Colonic mucosa (tissue), 4 donors: ENCODE measurements at places on chromosomes 4 and X. TPM values are rescaled to one million over a fixed set of nuclear protein-coding genes. Genes with fewer than 3 reads are reported as not detected.
A peak's percentile ranks its signal among the peaks of the same experiment; 100 is the strongest.

The APELA gene
- not detected for total RNA-seq

DNA sequence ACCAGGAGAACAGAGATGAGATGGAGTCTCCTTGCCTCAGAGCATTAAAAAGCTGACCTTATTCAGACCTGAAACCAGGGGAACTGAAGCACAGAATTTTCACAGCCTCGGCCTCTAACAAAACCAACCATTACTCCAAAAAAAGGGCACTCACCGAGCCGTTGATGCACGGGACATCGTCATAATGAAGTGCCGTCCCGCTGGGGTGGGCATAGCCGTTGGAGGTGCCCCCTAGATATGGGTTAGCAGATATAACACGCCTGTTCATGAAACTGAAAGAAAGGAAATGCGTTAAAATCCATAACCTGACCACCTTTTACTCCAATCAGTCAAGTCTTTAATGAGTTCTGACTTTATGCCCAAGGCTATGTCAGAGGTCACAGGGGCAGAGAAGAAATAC is 153.6 kb downstream of the AFAP1 start:
- no peak for DNase-seq

The DCLK2 gene
- total RNA-seq, result 3.1 TPM

DNA sequence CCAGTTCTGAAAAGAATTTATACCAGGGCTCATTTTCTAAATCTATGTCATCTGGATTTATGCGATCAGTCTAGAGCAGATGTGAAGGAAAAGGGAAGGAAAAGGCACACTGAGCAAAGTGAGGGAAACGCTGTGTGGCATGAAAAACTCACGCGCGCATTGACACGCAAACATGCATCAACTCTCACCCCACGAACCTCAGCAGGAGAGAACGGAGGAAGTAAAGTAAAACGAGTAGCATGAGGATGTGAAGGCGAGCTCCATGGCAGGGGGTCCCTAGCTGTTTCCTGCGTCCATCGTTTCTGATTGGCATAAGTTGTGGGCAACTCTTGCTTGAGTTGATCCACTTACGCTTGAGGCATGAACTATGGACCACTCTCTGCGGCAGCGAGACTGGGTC is 102.8 kb upstream of the PDLIM3 start:
- DNase-seq, result no peak

The PLP2 gene
- total RNA-seq, result 157 TPM

DNA sequence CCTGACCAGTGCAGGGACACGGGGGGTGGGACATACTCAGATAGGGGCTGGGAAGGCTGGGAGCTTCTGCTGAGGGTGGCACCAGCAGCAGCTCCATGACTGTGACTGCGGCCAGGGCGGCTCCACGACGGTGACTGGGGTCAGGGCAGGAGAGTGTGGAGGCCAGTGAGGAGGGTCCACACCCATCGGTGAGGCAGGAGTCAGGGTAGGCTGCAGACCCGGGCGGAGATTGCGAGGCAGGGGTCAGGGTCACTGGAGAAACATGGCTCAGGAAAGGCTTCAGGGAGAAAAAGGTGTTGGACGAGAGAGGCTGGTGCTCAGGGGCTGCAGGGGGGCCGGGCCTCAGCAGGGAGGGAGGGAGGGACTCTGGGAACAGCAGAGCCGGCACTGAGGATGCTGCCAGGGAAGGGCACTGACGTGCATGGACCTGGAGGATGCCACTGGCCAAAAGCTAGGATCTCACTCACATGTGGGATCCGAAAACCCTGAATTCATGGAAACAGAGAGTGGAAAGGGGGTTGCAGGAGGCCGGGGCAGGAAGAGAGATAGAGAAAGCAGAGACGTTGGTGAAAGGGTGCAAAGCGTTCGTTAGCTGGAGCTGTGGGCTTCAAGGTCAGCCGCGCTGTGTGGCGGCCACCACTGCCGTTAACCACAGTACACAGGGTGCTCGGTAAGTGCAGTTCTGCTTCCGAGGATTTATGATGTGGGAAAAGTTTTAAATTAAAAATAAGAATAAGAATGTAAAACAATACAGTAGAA is 22.0 kb downstream of the ATP5ME start:
- DNase-seq, result no peak

- peak; percentile 77 for DNase-seq
Measured at GRCh38 chrX:53440621-53441517, 6.7 kb upstream of the HSD17B10 start.

DNA sequence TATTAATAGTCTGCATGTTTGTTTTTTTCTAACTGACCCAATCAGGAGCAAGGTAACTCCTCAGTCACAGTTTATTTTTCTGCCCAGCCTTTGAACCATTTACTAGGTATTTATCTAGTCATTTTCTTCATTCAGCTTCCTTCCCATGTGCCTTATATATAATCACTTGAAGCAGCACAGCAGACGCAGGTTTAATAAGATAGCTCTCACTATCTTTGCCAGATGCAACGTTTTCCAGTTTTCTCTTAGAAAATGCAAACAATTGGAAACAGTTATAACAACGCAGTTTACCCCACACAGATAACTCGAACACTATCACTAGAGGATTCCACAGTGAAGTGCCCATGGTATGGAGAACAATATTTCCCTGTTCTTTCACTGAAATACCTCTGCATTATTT is 56.4 kb upstream of the NFKB1 start:
- no peak for DNase-seq
